Natural killer cell treated with Interleukin-12 subunit alpha and Interleukin-12 subunit beta and Interleukin-15 and Interleukin-18, amount 100 ng/mL, for 72 hours (primary cell): ENCODE measurements at places on chromosomes 6 and 20.

DNA sequence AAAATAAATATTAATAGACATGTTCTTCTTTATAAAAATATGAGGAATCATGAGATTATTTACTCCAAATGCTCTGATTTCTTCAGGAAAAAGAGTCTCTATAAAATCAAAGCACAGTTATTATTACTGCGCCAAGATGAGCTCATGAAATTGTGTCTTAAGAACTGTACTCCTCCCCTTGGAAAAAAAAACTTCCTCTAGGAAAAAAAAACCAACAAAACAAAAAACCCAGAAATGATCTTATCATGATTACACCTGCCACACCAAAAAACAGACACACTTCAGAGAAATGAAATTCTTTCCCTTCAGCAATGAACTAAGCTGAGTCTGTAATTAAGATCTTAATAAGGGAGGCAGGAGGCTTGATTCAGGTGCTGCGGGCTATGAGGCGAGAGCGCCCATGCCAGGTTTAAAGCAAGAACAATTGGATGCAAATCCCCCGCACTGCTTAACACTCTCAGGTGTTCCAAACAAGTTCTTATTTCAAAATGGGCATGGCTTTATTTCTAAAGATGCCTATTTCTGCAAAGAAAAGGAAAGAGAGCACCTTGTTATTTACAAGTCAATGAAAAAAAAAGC, 9.1 kb downstream of the NEDD9 start:
- DNase-seq, result no peak

DNA sequence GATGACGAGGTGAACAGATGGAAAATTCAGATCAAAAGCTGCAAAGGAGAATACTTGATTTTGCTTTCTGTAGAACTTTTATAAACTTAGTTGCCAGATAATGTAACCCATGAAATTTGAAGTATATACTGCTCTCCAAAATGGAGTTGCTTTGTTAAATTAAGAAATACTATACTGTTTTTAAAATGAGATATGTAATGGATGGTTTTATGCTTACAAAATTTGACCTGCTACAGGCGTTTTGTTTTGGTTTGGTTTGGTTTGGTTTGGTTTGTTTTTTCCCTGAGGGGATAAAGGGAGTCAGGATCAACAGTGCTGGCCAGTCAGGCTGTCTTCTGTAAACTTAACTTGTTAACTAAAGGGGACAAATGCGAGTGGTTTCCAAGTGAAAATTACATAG, 55.6 kb upstream of the KIF25 start:
- no peak for DNase-seq

- no peak for DNase-seq
Measured at GRCh38 chr6:38651121-38651784, 11.5 kb upstream of the BTBD9 start.

GRCh38 chr6:56746767-56747504, 104.2 kb upstream of the DST start:
- no peak for DNase-seq

GRCh38 chr6:114228675-114229074, 114.1 kb downstream of the HS3ST5 start:
- DNase-seq, result no peak

GRCh38 chr6:42220807-42221206, 3.1 kb upstream of the MRPS10 start:
- no peak for DNase-seq

- DNase-seq, result no peak
Measured at GRCh38 chr6:126873791-126874190, 244.7 kb upstream of the RSPO3 start.

- DNase-seq, result no peak
Measured at GRCh38 chr20:21559305-21559704, 45.4 kb upstream of the NKX2-2 start.
